Pancreas (tissue), 10 donors: ENCODE measurements at places on chromosomes 11 and 22. TPM values are rescaled to one million over a fixed set of nuclear protein-coding genes. Genes with fewer than 3 reads are reported as not detected.

The TRPM5 gene
- total RNA-seq = 0.88 TPM

The BTBD18 gene
- not detected for total RNA-seq

The PDGFD gene
- total RNA-seq = 40.7 TPM

The ANO1 gene
- total RNA-seq = 12.4 TPM

The TRPC6 gene
- total RNA-seq = 0.37 TPM
